CD4-positive, alpha-beta T cell treated with Interleukin-12 subunit alpha and Interleukin-12 subunit beta, for 1 hour (primary cell): ENCODE measurements at places on chromosomes 3 and 15.

DNA sequence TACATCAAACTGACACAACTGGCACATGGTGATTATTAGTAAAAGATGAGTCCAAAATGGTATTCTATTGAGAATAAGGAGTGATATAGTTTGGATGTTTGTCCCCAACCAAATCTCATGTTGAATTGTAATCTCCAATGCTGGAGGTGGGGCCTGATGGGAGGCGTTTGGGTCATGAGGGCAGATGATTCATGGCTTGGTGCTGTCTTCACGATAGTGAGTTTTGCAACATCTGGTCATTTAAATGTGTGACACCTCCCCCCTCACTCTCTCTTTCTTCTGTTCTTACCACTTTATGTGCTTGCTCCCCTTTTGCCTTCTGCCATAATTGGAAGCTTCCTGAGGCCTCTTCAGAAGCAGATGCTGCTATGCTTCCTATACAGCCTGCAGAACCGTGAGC, 90.6 kb downstream of the RSL24D1 start:
- no peak for DNase-seq

DNA sequence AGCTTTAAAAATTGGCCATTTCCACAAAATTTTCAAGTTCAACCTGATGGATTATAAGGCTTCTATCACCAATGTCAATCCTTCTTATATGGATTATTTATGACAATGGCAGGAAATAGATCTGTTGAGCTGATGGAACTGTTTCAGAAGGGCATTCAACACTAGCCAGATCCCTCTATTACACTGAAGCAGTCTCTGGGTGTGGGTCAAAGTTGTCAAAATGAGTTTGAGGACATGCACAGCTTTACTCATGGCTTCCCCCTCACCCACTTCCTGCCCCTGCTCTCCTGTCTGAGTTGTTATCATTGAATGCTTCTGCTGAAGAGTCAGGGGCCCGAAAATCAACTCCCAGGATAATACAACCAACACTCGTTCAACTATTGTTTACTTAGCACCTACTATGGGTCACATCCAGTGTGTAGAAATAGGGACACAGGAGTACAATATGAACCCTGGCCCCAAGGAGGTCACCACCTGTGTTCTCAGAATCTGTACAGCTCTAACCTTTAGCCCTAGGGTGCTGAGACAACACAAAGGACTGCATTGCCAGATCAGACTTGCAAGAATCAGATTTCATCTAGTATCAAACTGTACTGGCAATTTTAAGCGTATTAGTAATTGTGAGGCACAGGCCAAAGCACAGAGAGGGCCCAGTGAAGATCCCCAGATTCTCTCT, 41.7 kb upstream of the FAM3D start:
- DNase-seq = no peak

- DNase-seq = no peak
Measured at GRCh38 chr15:94164971-94165370, 66.4 kb upstream of the MCTP2 start.

- DNase-seq = no peak
Measured at GRCh38 chr15:75203908-75204263, 2.2 kb downstream of the C15orf39 start.

GRCh38 chr15:29316422-29316821, 46.8 kb upstream of the NSMCE3 start:
- DNase-seq = no peak
